ENCODE measurements at places on chromosomes 16 and 17.

DNA sequence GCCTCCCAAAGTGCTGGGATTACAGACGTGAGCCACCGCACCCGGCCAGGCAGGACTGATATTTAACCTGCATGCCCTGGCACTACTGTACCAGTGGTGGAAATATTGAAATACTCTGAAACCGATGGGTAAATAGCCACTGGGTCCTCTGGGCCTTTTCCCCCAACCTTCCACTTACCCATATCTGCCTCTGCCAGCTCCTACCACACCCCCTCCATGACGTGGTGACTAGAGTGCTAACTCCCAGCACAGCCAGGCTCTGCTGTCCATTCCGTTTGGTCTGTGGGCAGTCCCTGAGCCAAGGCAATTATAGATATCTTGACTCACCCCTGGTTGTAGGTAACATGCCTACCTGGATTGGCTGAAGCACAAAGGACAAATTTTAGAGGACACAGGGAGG, 187.8 kb downstream of the PRKCB start:
- no peak for DNase-seq

DNA sequence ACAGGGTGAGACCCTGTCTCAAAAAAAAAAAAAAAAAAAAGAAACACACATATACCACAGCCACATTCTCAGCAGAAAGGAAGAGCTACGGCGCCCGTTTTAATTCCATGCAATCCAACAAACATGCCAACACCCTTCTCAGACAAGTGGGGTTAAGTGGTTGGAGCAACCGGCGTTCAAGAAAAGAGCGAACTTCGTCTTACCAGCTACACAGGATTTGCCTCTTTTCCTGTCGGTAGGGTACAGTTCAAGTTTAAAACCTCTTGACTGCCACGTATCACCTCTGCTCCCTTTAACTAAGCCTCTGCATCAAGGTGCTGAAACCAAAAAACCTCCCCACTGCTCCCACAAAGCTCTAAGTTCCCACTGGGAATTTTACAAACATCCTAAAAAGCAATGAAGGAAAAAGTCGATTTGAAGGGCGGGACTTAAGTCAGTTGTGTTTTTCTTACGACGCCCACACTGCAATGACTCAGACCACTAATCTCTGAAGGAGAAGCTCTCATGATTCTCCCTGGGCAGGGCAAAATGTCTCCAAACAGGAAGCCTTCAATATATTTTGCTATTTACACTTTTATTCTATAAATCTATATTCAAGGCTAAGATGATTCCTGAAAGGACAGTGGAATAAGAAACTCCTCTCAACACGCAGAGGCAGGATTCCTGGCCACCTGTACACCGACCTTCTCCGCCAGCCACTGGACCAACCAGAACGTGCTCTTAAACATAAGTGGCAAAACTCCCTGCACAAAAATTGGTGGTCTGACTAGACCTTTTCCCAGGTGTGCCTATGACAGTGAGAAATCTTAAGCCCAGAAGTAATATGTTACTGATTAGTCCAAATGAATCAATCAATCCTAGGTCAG, 18.8 kb downstream of the SRP68 start:
- DNase-seq = no peak

DNA sequence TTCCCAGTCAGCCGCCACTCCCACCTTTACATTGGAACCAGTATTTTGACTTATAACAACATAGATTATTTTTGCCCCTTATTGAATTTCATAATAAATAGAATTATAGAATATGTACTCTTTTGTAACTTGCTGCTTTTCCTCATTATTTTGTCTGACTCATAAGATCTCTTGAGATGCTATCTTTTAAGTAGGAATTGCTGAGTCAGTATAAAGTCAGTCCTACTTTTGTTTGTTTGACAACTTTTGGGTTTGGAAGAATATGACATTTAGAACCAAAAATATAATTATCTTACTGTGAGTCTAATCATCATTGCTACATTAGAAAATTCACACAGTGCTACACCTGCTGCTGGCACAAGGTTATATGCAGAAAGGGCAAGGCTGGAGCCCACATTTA, 69.7 kb downstream of the STXBP4 start:
- DNase-seq = no peak

DNA sequence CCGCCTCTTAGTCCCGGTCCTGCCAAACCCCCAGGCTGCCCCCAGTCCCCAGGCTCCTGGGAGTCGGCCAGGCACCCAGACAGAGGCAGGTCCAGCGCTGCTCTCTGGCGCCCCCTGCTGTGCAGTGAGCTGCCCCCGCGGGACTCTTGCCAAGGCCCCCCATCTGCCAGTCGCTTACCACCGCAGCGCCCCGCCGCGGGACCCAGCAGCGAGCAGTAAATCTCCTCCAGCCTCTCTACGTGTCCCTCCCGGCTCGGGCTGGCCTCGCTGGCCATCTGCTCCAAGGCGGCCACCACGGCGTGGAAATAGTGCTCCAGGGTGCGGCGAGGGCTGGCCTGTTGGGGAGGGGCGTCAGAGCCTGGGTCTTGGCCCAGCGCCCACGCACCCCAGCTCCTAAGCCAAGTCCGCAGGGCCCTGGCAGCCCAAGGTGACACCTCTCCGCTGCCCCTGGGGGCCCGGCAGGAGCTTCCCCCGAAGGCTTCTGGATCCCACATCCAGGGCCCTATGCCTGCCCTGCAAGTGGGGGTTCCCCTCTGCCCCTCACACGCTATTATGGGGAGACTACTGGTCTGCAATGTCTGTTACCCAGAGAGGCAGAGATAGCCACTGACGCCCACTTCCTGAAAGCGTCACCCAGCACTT, 33.7 kb upstream of the MFSD6L start:
- peak; percentile 72 for DNase-seq

- DNase-seq = no peak
Observed at GRCh38 chr17:74632617-74633016, 9.1 kb upstream of the CD300E start.

DNA sequence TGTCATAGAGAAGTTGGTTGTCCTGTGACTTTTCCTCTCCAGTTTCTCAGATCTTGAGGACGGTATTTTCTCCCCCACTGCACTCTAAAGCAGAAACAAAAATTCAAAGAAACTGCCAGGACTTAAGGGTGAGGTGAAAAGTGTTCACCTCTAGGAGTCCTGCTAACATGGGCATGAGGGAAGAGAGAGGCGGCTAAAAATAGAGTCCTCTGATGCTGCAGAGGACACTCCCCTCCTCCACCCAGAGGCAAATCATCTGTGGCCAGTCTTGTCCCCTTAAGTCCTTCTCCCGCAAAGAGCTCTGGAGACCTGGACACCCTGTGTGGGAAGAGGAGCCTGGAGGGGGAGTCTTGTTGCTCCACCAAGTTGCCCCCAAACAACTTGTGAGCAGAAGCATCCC, 4.7 kb upstream of the DDX19A start:
- no peak for DNase-seq

DNA sequence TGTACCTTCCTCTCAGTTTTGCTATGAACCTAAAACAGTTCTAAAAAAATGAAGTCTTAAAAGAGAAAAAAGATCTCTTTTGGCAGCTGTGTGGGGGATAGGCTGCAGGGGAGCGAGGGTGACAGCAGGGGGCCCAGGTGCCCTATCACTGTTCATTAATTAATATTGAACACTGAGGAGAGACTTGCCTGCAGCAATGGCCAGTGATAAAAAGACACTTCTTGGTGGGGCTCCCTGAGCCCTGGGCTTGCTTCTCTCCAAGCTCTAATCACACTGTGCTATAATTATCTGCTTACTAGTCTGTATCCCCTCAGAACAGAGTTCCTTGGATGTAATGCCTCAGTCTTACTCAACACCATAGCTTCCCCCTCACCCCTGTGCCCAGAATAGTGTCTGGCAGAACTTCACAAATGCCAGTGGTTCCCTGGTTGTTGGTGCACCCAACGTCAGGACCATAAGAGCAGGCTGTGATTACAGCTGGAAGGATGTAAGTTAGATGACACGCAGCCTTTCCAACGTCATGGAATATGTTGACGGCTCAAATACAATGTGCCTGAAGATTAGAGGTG, 52.0 kb upstream of the IRX6 start:
- DNase-seq = no peak

GRCh38 chr16:3189869-3190268, 1.9 kb downstream of the OR1F1 start:
- no peak for DNase-seq

GRCh38 chr17:70251706-70252105, 82.4 kb downstream of the KCNJ2 start:
- DNase-seq = no peak

DNA sequence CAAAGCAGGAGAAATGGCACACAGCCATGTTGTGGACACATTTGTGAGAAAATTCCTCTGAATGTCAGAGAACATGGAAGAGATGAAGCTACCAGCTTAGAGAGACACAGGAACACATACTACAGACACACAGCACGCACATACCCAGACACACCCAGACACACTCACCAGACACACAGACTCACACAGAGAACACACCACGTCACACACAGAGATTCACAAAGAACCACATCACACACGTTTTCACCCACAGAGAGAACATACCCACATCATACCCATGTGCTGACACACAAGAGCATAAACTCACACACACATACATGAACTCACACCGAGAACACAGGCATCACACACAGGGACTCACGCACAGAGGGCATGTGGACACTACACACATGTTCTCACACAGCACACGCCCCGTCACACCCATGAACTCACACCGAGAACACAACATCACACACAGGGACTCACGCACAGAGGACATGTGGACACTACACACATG, 124.9 kb downstream of the METRNL start:
- DNase-seq = no peak

DNA sequence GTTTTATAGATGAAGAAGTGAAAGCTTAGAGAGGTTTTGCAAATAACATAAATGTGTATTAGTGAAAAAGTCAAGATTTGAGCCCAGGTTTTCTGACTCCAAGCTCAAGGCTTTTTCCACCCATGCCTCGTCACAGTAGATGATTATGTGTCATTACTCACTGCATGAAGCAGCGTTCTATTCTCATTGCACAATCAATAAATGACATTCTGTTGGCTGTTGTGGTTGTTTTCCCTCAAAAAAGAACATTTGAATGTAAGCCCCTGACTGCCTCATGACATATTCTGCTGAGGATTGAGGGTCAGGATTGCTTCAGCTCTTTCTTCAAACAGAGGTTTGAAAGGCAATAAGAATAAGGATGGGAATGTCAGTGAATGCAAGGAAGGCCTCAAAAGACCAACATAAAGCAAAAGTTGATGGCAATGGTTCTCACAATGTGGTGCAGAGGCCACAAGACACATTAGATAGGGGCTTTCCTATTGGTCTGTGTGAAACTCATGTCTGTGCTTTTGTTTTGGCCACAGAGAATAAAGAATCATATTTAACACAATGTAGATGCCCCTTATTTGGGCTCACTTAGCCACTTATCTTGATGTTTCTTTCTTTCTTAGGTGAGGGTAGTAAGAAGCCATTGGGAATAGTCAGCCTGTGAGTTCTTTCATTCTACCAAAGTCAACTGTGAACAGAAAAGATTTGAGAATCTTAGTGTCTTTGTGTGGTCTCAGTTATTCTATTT, 5.4 kb upstream of the MMD start:
- DNase-seq = no peak

GRCh38 chr16:79613009-79613408, 12.5 kb upstream of the MAF start:
- DNase-seq = no peak

- DNase-seq = no peak
Observed at GRCh38 chr17:58722274-58722673, 29.9 kb downstream of the RAD51C start.

DNA sequence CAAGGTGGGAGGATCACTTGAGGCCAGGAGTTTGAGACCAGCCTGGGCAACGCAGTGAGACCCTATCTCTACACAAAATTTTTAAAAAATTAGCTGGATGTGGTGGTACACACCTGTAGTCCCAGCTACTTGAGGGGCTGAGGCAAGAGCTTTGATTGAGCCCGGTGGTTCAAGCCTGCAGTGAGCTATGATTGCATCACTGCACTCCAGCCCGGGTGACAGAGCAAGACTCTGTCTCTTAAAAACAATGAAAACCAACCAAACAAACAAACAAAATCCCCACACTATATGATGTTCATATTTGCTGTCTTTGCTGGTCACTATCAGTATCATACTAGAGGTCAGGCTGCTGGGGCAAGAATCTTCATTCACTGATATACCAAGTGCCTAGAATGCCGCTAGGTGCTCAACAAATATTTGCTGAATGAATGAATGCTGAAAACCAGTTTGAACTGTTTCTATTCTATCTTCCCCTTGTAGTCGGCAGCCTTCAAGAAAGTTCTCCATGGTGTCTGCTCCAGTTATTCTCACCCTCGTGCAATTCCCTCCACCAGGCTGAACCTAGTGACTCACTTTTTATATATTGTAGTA, 127.0 kb downstream of the IRX3 start:
- no peak for DNase-seq

DNA sequence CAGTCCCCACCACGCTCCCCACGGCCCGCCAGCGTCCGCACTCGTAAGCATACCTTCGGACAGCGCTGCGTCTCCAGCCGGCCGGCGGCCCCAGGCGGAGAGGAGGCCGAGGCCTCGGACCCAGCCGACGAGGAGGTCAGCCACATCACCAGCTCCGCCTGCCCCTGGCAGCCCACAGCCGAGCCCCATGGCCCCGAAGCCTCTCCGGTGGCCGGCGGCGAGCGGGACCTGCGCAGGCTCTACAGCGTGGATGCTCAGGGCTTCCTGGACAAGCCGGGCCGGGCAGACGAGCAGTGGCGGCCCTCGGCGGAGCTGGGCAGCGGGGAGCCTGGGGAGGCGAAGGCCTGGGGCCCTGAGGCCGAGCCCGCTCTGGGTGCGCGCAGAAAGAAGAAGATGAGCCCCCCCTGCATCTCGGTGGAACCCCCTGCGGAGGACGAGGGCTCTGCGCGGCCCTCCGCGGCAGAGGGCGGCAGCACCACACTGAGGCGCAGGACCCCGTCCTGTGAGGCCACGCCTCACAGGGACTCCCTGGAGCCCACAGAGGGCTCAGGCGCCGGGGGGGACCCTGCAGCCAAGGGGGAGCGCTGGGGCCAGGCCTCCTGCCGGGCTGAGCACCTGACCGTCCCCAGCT, 4.9 kb downstream of the TPSG1 start:
- no peak for DNase-seq

DNA sequence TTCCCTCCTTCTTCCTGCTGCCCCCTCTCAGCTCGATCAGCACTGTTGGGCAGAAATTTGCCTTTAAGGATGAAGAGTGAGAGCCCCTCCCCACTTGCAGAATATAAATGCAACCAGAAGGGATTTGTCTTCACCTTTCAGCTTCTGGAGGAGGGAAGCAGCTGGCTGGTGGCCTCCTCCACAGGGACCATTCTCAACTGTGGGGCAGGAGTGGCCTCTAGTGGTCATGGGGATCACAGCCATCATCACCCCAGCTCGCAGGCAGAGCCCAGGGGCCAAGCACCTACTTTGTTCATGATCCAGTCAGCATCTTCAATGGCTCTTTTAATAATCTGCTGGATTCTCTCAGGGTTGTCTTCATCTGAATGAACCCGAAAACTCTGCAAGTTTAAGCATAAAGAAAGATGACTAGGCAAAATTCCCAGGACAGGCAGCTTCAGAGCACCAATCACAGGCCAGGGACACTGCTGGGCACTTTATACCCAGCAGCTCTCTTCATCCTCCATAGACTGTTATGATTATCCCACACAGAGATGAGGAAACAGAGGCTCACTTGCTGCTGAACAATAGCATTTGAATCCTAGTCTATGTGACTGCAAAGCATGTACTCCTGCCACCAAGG, 13.1 kb downstream of the LYRM9 start:
- DNase-seq = peak; percentile 82

- no peak for DNase-seq
Observed at GRCh38 chr17:40520991-40521453, 19.6 kb upstream of the TNS4 start.

Data from kidney (tissue), 22 donors.